ENCODE measurements at places on chromosomes 5 and 9.

- DNase-seq = no peak
Observed at GRCh38 chr5:14174230-14174636, 31.1 kb downstream of the TRIO start.

DNA sequence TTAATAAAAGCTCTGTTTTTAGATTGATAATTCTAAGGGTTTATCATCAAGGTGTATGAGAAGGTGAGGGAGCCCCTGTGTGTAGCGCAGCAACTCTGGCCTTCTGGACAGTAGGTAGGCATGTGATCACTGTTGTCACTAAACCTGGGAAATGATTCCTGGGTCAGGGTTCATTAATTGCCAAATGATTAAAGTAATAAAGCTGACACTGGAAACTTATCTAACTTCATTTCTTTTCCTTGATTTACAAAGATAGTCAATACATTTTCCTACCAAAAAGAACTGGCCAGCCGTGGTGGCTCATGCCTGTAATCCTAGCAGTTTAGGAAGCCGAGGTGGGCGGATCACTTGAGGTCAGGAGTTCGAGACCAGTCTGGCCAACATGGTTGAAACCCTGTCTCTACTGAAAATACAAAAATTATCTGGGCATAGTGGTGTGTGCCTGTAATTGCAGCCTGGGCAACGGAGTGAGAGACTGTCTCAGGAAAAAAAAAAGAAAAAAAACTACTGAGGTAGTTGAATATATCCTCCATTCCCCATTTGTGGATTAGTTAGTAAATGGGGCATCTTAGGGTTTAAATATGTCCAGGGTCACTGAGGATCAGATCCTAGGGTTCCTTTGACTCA lies 2.4 kb downstream of the EHMT1 start:
- no peak for DNase-seq

DNA sequence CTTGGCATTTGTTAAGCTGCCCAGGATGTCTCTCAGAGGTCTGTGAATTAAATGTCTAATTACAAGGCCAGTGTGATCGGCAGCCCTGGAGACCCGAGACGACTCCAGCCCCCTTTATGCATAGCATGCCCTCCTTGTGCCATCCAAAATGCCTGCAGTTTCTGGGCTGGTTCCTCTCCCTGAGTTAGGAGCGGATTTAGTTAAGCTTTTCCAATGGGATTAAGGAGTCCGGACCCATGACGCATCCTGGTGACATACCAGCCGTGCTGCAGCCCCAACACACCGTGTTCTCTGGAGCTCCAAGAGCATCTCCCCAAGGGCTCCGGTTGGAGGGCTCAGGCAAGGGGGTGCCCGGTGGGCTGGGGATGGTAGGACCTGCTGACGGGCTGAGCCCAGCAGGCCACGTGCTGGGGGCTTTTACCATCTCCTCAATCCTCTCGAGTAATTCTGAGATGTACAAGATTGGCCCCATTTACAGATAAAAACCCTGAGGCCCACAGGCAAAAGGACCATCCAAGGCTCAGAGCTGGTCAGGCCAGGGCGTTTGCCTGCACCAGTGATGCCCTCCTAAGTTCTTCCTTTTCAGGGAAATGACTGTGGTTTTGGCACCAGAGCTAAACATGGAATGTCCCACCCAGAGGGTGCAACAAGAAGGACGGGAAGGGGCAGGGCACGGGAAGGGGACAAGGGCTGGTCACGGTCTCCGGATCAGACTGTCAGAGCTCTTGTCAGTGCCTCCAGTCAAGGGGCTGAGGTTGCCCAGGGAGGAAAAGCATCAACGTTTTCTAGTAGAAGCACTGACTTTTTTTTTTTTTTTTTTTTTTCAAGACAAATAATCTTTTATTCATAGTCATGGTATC lies 82.6 kb upstream of the PHYKPL start:
- no peak for DNase-seq

DNA sequence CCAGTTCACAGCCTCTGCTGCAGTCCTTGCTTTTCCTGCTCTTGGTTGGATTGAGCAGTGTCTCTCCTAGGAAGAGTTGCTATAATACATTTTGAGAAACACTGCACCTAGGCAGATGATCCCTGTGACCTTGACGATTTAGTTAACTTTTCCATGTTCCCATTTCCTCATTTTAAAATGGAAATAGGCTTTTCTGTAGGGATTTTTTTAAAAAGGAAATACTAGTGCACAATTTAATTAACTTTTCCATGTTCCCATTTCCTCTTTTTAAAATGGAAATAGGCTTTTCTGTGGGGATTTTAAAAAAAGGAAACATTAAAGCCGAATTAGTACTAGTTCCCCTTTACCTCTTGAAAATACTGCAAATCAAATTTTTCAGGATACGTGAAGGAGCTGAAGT lies 4.7 kb downstream of the ATP6V0E1 start:
- no peak for DNase-seq

- DNase-seq = no peak
Observed at GRCh38 chr9:137379761-137380161, 43.2 kb downstream of the EXD3 start.

DNA sequence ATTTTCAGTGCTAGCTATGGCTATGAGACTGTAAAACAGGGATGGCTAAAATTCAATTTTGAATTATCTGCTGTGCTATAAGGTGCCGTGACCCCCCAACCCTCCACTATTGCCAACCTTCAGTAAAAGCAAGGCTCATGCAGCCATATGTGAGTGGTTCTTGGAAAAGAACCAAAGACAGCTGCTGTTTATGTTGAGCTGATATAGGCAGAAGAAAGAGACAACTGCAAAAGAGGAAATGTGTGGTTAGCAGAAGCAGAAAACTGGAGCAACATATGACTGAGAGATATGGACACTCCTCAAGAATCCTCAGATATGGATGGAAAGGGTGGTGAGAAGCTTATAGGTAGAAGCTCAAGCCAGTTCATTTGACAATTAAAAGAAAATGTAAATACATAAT lies 200.3 kb downstream of the TLE1 start:
- no peak for DNase-seq

- no peak for DNase-seq
Observed at GRCh38 chr5:141413540-141414069, 818 bp downstream of the PCDHGA10 start.

DNA sequence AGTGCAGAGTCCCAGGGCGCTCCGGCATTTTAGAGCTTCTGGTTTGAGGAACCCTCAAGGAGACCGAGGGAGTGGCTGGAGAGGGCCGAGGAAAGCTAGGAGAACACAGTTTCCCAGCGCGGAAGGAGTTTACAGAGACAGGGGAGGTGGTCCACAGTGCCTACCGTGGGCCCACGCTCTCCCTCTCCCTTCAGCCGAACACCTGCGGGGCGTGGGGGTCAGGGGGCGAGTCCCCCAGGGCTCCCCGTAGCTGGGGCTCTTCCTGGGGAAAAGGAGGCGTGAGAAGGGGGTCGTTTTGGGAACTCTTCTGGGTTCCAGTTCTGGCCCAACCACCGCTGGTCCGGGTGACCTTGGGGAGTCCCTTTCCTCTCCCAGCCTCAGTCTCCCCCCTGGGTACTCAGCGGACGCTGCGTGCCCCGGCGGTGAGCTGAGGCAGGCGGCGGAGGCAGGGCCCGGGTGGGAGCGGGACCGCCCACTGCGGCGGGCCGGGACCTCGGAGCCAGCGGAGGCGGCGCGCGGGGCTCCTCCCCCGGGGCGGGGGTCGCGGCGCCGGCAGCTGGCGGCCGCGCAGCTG lies 368 bp upstream of the FRMPD1 start:
- no peak for DNase-seq

All from AG08396 (cell line).